Head of caudate nucleus (tissue), 42 donors: ENCODE measurements at places on chromosomes 1 and 21.

GRCh38 chr1:223249854-223250631 is 107.0 kb upstream of the TLR5 start:
- no peak for DNase-seq

GRCh38 chr1:168452329-168452728 is 91.5 kb downstream of the XCL2 start:
- no peak for DNase-seq

GRCh38 chr1:170660281-170660713 is 3.6 kb upstream of the PRRX1 start:
- no peak for DNase-seq

DNA sequence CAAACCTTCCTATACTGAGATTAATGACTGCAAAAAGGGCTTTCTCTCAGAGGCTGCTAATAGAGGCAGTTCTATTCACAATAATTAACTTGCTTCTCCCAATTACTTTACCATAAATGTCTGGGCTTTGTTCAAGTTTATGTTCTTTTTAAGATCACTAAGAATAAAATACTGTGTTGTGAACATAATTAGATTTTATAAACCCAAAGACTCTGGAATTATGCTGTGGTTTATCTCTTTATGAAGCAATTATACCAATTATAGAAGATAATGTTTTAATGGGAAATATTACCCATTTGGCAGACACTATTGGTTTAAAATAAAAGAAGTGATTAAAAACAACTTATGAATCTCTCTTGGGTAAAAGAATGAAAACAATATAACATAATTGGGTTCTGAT is 43.5 kb upstream of the IL12RB2 start:
- DNase-seq = no peak

DNA sequence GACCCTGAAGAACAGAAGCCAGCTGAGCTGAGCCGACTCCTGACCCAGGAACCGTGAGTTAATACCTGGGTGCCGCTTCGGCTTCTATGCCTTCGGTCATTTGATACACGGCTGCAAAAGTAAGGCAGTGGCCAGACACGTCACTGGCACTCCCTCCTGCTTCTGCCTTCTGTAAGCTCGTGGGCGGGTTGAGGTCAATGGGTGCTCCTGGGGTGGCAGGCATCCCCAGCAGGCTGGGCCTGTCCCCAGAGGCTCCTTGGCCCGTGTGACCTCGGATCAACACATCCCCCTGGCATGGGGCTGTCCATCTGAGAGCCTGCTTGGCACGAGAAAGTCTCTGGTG is 35.7 kb upstream of the COL6A1 start:
- no peak for DNase-seq

DNA sequence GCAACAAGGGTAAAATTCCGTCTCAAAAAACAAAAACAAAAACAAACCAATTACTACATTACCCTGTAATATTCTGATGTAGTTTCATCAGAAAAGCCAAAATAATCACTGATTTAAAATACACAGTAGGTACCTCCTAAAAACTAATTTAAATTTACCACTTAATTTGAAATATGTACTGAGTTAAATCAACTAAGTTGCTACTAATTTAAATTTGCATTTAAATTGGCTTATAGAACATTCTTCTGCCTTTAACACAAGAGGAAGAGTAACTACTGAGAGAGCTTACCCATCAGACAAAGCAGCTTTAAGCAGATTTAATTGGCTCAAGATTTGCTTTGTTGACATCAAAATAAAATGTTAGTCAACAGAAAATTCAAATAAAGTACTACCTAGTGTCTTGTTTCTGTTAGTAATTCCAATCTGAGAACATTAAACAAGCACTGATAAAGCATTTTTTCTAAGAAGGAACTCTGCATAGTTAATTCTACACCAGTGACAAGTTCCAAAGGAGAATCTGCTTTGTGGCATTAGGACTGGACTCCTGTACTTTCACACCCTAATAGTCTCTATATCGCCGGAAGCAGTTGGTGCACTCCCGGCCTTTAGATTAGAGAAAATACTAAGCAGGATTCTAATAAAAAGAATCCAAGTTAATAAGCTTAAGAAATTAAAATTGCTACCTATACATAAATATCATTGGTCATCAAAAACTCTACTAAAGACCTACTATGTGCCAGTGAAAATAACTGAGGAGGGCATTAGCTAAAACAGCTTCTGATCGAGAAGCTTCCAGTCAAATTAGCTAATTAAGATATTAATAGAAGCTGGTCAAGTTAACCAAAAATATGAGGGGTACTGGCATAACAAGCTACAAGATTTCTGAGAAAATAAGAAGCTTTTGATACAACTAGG is 8.4 kb downstream of the LUZP1 start:
- DNase-seq = no peak

DNA sequence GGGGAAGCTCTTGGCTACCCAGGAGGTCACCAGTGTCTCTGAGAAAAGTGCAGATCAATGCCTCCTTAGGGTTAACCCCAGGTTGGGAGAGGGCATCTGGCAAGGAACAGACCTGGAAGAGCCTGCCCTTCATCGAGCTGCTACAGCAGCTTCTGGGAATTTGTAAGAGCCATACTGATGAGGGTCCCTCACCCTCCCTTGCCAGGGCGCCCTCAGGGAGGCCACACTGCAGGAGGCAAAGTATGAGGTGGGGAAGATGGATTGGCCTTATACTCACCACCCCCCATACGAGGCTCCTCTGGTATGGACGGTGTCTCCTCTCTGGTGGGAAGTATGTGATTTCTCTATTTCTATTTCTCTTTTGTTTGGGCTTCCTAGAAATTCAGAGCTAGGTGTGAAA is 13.2 kb downstream of the IGSF3 start:
- no peak for DNase-seq

- DNase-seq = no peak
Measured at GRCh38 chr1:192808163-192808517, 699 bp upstream of the RGS2 start.

DNA sequence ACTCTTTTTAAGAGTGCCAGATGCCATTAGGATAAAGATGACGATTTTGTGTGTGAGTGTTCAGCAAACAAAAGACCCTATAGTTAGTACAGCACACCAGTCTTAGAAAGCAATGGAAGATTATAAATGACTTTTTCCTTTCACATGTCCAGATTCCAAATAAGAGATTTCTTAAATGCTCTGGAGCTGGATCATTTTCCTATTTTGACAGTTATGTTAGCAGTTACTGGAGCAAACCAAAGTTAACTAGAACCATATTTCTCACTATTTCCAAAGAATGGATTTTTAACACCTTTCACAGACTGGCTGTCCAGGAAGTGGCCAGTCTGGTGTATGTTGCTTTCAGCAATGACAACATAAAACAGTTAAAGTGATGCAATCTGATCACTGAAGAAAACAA is 905.8 kb upstream of the ADGRL2 start:
- DNase-seq = no peak

DNA sequence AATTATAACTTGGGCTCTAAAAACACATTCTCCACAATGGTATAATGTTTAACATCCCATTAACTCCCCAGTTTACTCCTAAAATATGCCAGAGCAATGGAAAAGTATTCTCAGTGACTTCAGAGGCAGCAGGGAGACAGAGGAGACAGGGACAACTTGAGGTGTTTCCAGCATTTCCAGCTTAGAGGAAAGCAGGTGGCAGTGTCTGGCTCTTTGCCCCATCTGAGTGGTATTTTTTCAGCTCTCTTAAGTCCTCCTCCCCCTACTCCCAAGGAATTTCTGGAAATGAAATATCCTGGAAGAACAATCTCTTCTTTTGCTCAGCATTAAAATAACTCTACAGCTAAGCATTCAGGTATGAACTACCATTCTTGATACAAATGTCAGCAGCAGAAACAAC is 10.8 kb upstream of the ERMAP start:
- DNase-seq = no peak

- DNase-seq = no peak
Measured at GRCh38 chr1:91700332-91700731, 185.6 kb downstream of the TGFBR3 start.
